Globus pallidus (tissue), 1 donor: ENCODE measurements at places on chromosomes 4 and X.
A peak's percentile ranks its signal among the peaks of the same experiment; 100 is the strongest.

GRCh38 chr4:154454710-154455109, 36.9 kb downstream of the DCHS2 start:
- no peak for DNase-seq

DNA sequence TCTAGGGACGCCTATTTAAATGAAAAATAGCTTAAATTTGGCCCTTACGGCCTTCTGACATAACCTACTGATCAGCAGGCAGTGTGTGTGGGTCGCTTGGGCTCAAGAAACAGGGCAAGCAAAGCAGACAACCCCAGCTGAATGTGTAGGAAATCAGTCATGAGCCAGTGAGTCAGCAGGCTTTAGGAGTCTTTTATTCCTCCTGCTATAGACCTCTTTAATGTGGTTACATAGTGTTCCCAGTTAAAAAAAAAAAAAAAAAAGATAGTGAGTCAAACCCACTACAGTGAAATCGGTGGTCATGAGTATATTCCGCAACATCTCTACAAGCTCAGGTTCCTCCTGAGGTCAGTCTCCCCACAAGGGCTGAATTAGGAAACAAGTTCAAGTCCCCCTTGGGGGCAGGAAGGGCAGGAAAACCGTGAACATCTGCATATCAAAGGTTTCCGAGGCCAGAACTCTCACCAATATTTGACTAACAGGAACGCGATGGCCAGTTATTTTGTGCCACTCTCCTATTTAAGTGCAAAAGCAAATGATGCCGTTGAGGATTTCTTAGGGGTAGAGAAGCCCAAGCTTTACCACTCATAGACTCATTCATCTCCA, 32.7 kb downstream of the ACSL1 start:
- peak; percentile 39 for DNase-seq

- no peak for DNase-seq
Measured at GRCh38 chr4:12701384-12701783, 782.8 kb downstream of the RAB28 start.

DNA sequence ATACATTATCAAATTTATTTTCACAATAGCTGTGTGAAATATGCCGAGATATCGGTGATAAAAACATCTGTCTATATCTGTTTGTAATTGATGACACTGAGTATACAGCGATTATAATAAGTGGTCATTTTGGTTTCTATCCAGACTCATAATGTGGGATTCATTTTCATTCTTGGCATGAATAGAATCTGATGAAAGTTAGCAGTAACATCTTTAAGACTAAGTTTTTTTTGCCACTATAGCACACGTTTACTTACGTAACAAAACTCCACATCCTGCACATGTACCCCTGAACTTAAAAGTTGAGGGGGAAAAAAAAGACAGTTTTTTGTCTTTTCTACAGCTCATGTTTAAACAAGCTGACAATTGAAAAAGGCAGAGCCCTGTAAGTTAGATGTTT, 86.4 kb downstream of the PPA2 start:
- no peak for DNase-seq

GRCh38 chrX:37984880-37985279, 21.5 kb upstream of the SYTL5 start:
- no peak for DNase-seq

GRCh38 chrX:73863268-73863667, 300.3 kb downstream of the CHIC1 start:
- DNase-seq = no peak

GRCh38 chr4:79212311-79212710, 113.5 kb downstream of the NAA11 start:
- no peak for DNase-seq

GRCh38 chr4:39146211-39146610, 36.1 kb upstream of the WDR19 start:
- DNase-seq = no peak

- peak; percentile 57 for DNase-seq
Measured at GRCh38 chr4:24607334-24607733, 23.0 kb upstream of the DHX15 start.

DNA sequence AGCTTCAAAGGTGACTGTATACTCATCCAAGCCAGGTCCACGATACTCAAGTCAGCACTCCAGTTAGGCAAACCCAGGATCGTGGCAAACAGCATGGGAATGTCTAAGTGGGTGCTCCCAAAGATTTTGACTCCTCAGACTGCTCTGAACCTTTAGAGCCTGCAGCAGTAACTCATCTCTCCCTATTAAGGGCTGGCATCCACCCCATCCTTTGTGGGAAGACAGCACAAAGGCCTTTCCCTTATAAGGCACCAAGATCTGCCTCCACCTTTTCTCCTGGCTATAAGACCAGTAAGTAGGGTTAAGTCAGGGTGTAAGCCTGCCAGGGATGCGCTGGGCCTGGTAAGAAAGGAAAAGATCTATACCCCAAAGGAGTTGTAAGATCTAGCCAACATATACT, 23.6 kb upstream of the SLC25A43 start:
- DNase-seq = no peak

DNA sequence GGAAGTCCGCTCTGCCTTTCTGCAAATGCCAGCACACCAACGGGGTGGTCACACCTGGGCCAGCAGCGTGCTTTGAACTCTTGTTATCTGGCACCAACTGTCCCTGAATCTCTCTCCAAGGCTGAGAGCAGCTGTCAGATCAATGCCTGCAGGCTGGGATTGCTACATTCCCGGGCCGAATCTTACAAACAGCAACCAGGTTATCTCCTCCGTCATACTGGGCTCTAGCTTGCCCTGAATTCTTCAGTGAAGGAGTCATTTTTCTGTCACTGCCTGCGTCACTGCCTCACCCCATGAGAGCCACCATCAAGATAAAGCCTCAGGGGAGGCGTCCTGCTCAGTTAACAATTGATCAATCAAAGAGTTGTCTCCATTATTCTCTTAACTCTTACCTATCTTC, 329.4 kb upstream of the PPARGC1A start:
- DNase-seq = no peak

GRCh38 chrX:37302569-37302968, 46.6 kb upstream of the PRRG1 start:
- DNase-seq = no peak

DNA sequence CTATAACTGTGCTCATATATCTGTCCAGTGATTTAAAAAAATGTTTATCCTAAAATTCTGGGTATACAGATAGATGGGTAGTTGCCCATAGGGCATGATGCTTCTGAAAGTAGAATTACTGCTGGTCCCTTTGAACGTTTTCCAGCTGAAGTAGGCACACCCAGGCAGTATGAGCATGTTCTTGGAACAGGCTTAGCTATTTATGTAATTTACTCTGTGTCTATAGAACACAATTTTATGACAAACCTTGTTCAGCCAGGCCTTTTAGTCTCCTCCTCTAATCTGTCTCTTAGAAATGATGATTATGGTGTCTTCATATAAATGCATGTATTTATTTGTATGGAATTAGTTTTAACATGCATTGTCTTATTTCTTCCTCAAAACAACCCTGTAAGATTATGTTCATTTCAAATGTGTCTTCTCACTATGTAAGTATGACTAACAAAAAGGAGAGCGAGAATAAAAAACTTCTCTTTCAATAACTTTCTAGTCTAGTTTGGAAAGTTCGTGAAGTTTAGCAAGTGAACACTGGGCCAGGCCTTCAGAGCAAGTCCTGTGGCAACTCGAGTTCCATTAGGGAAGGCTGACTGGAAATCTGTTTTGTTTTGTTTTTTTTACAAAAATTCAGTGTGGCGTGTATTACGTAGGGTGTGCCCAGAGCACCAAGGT, 142.0 kb downstream of the AFF1 start:
- peak; percentile 54 for DNase-seq

DNA sequence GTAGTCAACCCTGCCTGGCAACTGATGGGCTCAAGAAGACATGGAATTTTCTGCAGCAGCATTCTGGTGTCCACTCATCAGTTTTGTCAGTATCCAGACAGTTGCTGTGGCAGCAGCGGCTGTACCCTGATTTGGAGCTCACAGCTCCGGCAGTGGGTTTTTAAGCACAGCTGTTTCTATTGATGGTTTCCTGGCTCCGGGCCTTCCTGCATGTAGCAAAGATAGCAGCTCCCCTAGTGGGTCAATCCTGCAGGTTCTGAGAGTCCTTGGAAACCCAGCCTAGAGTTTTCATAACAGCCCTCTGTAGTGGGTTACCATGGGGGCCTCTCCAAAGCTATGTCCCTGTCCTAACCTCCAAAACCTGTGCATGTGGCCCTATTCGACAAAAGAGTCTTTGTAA, 84.0 kb upstream of the ATP6AP2 start:
- peak; percentile 15 for DNase-seq

GRCh38 chr4:151418385-151418784, 9.4 kb downstream of the FHIP1A start:
- DNase-seq = no peak

GRCh38 chr4:90113881-90114457, 13.2 kb upstream of the CCSER1 start:
- no peak for DNase-seq

DNA sequence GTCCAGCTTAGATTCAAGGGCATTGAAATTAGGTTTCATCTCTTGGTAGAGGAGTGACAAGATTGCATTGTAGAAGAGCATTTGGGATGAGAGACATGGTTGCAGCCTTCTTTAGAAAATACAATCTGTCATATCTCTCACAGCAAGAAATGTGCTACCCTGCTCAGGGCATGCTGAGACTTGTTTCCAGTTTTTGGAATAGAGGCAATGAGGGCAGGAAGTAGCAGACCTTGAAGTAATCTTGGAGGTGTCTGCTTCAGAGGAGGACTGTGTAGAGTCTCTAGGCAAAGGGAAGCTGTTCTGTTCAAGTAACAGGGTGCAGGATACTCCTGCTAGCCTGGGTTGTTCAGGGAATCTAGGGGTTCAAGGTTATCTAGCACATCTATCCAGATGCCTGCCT, 116.1 kb upstream of the ZNF827 start:
- DNase-seq = no peak

GRCh38 chr4:98539299-98539698, 119.1 kb downstream of the TSPAN5 start:
- DNase-seq = no peak

- DNase-seq = no peak
Measured at GRCh38 chr4:139965789-139966188, 188.2 kb downstream of the MAML3 start.

GRCh38 chr4:82123934-82124333, 249.9 kb downstream of the HNRNPD start:
- DNase-seq = no peak

GRCh38 chrX:121733514-121733913, 686.1 kb downstream of the GLUD2 start:
- DNase-seq = no peak

GRCh38 chr4:11116940-11117339, 311.8 kb downstream of the HS3ST1 start:
- no peak for DNase-seq

- DNase-seq = no peak
Measured at GRCh38 chrX:41887691-41888090, 35.7 kb downstream of the CASK start.
